ENCODE measurements at places on chromosomes 6 and 20. TPM values are rescaled to one million over a fixed set of nuclear protein-coding genes. Genes with fewer than 3 reads are reported as not detected.

DNA sequence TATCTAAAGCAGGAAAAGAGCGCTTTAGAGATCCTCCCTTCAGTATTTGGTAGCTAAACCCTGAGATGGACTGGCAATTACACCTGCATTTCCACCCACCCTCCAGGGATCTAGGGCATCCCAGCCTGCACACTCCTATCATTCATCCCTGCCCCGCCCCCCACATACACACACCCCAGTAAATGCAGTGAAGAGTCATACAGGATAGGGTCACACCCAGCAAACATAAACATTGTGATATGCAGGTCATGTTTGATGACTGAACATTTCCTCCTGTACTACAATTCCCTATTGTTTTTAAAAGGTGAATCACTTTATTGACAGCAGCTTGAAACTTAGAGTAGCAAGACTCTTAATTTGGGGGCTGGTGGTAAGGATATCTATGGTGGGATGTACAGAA, 112.9 kb downstream of the FOXO3 start:
- DNase-seq, result no peak

DNA sequence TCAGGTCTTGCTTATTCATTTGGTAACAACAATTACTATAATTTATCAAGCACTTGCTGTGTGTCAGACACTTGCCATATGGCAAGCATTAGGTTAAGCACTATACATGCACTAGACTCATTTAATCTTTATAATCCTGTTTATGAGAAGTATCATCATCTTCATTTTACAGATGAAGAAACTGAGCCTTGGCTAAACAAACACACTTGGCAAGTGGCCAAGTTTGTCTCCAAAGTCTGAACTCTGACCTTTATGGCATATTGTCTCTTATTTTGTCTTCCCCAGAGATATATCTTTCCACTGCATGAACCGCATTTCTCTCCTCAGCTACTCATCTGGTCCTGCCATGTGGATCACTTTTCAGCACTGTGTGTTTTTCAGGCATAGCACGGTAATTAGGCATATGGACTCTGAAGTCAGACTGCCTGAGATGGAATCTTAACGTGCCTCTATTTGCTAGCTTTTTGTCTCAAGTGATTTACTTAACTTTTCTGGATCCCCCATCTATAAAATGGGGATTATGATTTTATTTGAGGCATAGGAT, 4.7 kb downstream of the ADGRF5 start:
- DNase-seq, result no peak

DNA sequence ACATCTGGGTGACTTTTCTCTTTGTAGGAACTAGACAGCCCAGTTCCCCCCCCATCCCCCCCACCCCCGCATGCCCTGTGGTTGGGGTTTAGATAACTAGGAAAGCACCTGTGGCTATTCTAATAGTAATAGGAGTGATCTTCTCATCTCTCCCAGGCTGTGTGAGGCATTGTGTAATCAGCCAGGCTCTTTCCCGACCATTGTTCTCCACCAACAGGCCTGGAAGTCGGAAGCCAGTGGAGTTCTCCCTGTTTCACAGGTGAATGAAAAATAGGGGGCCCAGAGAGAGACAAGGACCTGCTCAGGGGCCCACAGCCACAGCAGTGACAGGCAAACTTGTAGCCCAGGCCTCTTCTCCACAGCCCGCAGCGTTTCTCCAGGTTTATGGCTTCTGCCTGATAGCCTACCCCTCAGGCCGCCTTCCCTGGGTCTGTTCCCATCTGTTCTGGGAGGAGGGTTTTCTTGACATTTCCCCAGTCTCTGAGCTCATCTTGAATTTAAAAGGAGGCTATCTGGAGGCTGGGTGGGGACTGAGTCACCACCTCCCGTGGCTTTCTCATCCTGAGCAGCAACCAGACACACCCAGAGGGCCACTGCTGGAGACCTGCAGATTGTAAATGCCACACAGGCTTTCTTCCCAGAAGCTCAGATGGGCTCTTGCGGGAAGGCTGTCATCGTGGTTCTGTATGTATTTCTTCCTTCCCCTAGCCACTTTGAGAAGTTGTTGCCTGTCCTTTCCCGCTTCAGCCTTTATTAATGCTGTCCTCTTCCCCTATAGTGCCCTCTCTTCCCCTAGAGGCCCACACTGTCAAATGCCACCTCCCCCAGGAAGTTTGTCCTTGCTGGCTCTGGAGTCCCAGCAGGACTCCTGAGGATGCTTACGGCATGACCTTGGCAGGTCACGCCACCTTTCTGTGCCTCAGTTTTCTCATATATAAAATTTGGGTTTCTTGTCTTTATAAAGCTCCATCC, 75.9 kb upstream of the MYL9 start:
- peak; percentile 73 for DNase-seq

- DNase-seq, result no peak
Observed at GRCh38 chr20:50138120-50138478, 15.4 kb downstream of the PEDS1 start.

DNA sequence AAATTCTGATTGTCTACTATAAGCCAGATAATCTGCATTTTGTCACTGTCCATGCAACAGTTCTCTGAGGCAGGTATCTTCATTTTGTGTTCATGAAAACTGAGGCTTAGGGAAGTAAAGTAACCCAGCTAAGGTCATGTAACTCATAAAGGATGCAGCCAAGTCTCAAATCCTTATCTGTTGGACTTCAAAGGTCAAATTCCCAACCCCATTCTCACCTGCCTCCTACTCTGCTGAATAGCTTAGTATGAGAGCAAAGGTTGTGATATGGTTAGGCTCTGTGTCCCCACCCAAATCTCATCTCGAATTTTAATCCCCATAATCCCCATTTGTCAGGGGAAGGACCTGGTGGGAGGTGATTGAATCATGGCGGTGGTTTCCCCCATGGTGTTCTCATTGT, 90.1 kb downstream of the KLHL32 start:
- DNase-seq, result no peak

DNA sequence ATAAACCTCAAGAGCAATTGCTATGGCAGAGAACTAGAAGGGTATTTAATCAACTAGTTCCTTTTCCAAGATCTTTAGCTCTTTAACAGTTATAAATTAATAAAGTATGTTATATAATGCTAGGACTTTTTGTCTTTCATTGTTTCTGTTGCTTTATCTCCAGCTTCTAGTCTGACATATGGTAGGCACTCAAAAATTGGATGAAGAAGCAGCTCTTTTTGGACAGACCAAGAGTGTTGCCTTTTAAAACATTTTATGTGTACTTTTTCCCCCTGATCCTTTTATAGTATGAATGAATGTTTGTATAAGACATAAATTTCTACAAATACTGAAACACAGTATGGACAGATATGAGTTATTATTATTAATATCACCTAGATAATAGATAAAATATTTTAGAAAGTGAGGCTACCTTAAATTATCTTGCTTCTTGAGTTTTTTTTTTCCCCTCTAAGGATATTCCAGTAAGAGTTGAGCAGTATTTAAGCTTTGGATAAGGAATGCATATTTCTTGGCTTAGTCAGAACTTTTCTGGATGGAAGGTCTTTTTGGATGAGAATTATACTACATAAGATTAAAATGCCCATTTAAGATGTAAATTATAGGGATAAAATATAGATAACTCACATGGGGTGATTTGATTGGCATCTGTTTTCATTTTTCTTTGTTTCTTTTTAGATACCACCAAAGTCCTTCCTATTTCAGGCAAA, 16.6 kb downstream of the LAMA2 start:
- no peak for DNase-seq

The CCM2L gene
- total RNA-seq, result not detected

The SOX4 gene
- 2.3 TPM for total RNA-seq
